Liver (tissue), 10 donors: ENCODE measurements at places on chromosomes 11 and 22. TPM values are rescaled to one million over a fixed set of nuclear protein-coding genes. Genes with fewer than 3 reads are reported as not detected.

The RGL4 gene
- total RNA-seq: 6.2 TPM

The GSTT2B gene
- total RNA-seq: 12.7 TPM

The MS4A8 gene
- not detected for total RNA-seq

The PRODH gene
- total RNA-seq: 4.1 TPM

The C11orf16 gene
- total RNA-seq: not detected

The SBF2 gene
- 16.7 TPM for total RNA-seq

The LYVE1 gene
- total RNA-seq: 22.6 TPM

The SLC22A24 gene
- 0.59 TPM for total RNA-seq

The CLDN25 gene
- not detected for total RNA-seq

The OR4X1 gene
- not detected for total RNA-seq

The CHRM1 gene
- total RNA-seq: not detected

The USH1C gene
- total RNA-seq: 0.09 TPM

The LINC01488 gene
- 0.05 TPM for total RNA-seq

The FGF3 gene
- not detected for total RNA-seq

The SLCO2B1 gene
- total RNA-seq: 184 TPM
